ENCODE measurements at places on chromosomes 12 and 14. TPM values are rescaled to one million over a fixed set of nuclear protein-coding genes. Genes with fewer than 3 reads are reported as not detected.

Gene ASCL4
- not detected for total RNA-seq

Gene WNT5B
- total RNA-seq: 0.20 TPM

Gene WDR89
- 8.7 TPM for total RNA-seq

Gene CEBPE
- total RNA-seq: not detected

Gene NRIP2
- total RNA-seq: not detected

Gene SLC38A6
- total RNA-seq: 7.7 TPM

Gene TMEM132D
- not detected for total RNA-seq

Gene TAS2R8
- total RNA-seq: not detected

Gene GAS2L3
- total RNA-seq: 17.7 TPM

Gene INHBC
- total RNA-seq: not detected

Gene MGP
- 154 TPM for total RNA-seq

Gene KIF26A
- total RNA-seq: 6.1 TPM

Gene SLC5A8
- under 0.01 TPM for total RNA-seq

Gene P2RX2
- not detected for total RNA-seq

Gene FSCB
- not detected for total RNA-seq

Gene MARCHF9
- total RNA-seq: 5.6 TPM

Gene KITLG
- 10.7 TPM for total RNA-seq

Gene MLXIP
- total RNA-seq: 15.7 TPM

Gene TMEM63C
- total RNA-seq: 0.44 TPM

Gene CFAP73
- not detected for total RNA-seq

Gene HOXC6
- not detected for total RNA-seq

Gene C1QL4
- not detected for total RNA-seq

Gene LRRIQ1
- under 0.01 TPM for total RNA-seq

Gene SYT1
- 2.0 TPM for total RNA-seq

Gene BCL2L2
- total RNA-seq: 14.9 TPM

Gene ZNF705A
- total RNA-seq: not detected

Gene MANSC1
- 5.4 TPM for total RNA-seq

Gene KRT79
- not detected for total RNA-seq

Gene CLEC4A
- not detected for total RNA-seq

Gene MAP1LC3B2
- 0.65 TPM for total RNA-seq

Gene OR4E1
- total RNA-seq: not detected

Gene SRRM4
- not detected for total RNA-seq

Gene KLHL33
- total RNA-seq: under 0.01 TPM

Gene SLC25A21
- 0.87 TPM for total RNA-seq

Gene AMDHD1
- total RNA-seq: not detected

Gene OASL
- total RNA-seq: 0.22 TPM

Gene TDRD9
- 0.99 TPM for total RNA-seq

Gene DAO
- total RNA-seq: not detected

Gene A2ML1
- total RNA-seq: not detected

Gene NEDD1
- 20.3 TPM for total RNA-seq

Gene SDR9C7
- total RNA-seq: not detected

Gene SSTR1
- under 0.01 TPM for total RNA-seq

Gene SLC6A15
- 9.3 TPM for total RNA-seq

Gene PRKCH
- 221 TPM for total RNA-seq

Gene POTEG
- total RNA-seq: not detected

Gene RARG
- 5.2 TPM for total RNA-seq

Gene TRAFD1
- 26.4 TPM for total RNA-seq

Gene SLC7A8
- total RNA-seq: 0.44 TPM

Gene CKB
- total RNA-seq: 1.5 TPM

Gene SLC39A2
- not detected for total RNA-seq

Gene ZDHHC22
- total RNA-seq: under 0.01 TPM

Gene KCNC2
- total RNA-seq: not detected

Gene NPAS3
- 0.20 TPM for total RNA-seq
